ENCODE measurements at places on chromosomes 3 and 15.

GRCh38 chr3:5056111-5056391 lies 66.0 kb upstream of the ARL8B start:
- DNase-seq = no peak

GRCh38 chr15:73873889-73874511 lies 636 bp downstream of the TBC1D21 start:
- peak; percentile 10 for DNase-seq

- no peak for DNase-seq
Measured at GRCh38 chr15:59885832-59886231, 118.3 kb upstream of the FOXB1 start.

DNA sequence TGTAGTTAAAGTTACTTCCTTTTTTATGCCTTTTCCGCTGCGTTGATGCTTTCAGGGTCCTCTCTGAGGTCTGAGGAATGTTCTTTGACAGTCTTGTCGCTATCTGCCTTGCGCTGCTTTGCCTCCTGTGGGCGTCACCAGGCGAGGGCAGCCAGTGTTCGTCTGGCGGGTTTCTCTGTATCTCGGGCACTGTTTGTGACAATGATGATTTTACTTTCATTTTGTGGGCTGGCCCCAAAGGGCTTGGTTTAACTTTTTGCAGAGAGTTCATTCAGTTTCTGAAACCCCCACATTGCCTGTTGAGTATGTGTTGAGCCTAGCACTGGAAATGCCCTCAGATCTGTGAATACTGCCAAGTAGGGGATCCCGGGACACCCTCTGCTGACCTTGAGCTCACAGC lies 24.6 kb upstream of the SACM1L start:
- DNase-seq = peak; percentile 63

DNA sequence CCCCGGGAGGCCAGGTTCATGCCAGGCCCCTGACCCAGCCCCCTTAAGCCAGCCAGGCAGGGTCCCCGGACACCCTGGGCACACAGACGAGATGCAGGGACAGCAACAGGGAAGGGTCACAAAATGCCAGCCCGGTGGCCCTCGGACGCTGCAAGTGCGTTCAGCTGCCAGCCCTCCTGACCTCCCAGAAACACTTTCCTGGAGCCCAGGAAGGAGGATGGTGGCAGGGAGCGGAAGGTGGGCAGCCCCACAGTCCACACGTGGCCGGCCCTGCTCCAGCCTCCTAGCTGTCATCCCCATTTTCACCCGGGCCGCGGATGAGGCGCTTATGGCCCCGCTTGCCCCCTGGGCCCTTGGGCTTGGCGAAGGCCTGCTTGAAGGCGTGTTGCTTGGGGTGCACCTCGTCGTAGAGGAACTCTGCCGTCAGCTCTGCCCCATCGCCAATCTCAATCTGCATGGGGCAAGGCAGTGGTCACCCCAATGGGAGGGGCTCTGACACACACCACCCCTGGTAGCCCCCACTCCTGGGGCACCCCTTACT lies 3.4 kb upstream of the TLR9 start:
- no peak for DNase-seq

DNA sequence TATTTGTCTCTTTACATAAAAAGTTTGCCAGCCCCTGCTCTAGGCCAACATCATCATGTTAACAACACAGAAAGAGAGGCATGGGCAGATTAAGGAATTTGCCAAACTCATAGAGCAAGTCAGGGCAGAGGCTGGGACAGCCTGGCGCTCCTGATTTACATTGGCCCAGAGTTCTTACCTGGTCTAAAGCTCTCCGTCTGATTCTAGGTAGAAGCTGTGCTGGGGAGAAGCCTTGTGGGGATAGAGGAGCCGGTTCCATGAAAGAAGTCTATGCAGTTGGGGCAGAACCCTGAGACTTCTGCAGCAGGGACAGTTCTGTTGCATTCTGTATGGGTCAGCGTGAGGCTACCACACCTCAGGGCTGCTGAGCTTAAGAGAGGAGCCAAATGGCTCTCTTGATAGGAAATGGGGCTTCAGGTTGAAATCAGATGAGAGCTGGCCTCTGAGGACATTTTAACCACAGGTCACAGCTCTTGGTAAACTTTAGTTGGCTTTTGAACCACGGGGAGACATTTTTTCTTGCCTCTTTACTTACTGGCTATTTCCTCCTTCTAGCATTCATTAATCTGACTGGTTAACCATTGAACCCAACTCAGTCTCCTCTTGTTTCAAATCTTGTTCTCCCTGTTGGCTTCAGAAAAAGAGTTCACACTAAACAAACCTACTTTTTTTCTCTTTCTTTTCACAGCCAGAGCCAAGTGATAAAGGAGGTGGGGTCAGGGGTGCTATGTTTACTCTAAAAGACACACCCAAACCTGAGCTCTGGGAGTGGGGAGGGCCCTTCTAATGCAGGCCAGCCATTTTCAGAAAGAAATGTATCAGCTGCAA lies 250.7 kb downstream of the OPA1 start:
- DNase-seq = no peak

DNA sequence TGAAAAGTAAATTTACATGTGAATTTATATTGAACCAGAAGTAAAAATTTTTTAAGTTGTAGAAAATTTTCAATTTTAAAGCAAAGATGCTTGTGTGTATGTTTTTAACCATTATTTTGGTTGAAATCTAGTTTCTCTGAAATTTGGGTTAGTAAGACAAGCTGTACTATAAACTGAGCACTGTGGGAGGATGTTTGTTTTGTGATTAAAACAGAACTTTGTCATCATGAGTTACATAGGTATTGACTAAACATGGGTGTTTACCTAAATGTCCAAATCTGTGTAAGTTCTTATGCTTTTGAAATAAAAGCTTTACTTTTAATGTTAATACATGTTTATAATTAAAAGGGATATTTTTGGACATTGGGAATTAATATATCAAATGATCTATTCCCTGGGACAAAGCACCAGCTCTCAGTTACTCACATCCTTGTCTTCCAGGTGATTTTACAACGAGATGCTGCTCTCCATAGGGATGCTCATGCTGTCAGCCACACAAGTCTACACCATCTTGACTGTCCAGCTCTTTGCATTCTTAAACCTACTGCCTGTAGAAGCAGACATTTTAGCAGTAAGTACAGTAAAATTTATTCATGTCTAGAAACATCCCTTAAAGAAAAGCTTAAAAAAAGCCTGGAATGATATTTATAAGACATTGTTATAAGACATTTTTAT lies 32.7 kb downstream of the RNF13 start:
- DNase-seq = no peak

- no peak for DNase-seq
Measured at GRCh38 chr15:74664028-74664616, 31.7 kb downstream of the EDC3 start.

DNA sequence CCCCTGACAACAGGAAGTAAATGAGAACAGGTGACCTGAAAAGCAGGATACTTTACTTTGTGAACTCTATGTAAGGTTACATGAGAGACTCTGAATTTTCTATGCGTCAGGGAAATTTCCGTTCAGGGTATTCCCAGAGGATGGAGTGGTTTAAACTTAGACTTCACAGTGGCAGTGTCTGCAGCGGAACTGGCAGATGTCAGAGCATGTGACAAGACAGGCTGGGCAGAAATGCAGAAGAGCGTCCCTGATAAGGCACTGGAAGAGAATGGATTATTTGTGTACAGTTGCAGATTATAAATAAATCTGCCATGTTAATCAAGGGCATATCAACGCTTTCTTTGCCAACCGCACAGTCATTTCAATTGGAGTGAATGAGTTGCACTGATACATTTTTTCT lies 598.4 kb upstream of the ZNF717 start:
- no peak for DNase-seq

GRCh38 chr3:189695400-189695799 lies 64.2 kb downstream of the TP63 start:
- DNase-seq = no peak

Data from effector CD4-positive, alpha-beta T cell (primary cell).